ENCODE measurements at places on chromosomes 12 and 14.

DNA sequence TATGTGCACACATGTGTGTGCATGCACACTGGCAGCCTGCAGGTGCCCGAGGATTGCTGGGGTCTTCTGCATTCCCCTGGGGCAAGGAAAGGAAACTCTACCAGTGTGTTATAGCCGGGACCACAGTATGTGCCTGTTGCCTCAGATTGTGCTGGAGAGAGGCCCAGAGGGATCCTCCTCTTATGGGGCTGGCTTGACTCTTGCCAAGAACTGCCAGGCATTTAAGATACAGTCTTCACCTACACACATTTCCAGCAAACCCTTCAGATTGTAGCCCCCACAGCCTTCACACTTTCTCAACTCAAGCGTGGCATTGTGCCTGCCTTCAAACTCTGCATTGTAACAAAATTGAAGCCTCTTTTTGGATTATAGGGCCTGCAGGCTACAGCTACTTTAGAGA, 176.7 kb upstream of the DYRK2 start:
- ATAC-seq, result no peak

DNA sequence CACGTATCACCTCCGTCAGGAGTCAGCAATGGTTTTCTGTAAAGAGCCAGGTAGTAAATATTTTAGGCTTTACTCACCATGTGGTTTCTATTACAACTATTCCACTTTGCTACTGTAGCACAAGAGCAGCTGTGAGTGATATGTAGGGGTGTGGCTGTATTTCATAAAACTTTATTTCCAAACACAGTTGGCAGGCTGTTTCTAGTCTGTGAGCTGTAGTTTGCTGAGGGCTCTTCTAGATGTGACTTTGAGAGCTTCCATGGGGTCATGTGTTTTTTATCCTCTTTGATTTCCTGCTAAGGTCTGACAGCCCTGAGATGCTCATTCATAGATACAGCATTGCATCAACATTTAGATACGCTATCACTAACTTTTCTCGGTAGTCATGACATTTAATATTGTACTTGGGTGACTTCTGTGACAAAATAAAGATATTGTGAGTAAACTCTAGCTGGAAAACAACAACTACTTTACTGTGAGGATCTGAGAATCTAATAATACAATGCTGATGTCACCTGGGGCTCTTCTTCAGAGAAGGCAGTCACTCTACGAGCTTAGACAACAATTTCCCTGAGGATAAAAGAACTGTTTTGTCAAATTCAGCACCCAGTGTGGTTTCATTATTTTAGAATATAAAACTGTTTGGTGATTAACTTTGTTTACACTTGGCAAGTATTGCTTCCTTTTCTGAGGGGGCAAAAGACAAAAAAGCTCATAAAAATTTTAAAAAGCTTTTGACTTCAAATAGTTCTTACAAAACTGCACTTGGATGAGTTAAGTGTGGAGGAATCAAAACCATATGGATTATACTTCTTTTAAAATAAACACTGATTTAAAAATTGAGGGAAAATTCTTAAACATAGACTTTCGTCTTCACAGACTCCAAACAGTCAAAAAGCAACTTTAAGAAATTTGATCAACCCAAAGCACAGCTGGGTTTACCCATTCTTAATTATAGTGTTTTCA, 231.2 kb upstream of the DCN start:
- ATAC-seq, result no peak

DNA sequence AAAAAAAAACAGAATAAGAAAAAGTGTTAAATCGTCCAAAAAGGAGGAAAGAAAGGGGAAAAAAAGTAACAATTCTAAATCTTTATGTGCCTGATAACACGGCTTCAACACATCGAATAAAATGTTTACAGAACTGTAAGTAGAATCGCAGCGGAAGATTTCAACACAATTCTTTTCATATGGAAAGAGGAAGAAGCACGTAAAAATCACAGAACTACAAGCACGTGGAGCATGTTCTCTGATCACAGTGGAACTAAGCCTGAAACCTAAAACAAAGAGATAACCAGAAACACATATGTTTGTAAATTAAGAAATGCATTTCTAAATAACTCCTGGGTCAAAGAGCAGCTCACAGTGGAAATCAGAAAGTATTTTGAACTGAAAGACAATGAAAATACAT, 8.7 kb downstream of the CLEC7A start:
- ATAC-seq, result no peak

DNA sequence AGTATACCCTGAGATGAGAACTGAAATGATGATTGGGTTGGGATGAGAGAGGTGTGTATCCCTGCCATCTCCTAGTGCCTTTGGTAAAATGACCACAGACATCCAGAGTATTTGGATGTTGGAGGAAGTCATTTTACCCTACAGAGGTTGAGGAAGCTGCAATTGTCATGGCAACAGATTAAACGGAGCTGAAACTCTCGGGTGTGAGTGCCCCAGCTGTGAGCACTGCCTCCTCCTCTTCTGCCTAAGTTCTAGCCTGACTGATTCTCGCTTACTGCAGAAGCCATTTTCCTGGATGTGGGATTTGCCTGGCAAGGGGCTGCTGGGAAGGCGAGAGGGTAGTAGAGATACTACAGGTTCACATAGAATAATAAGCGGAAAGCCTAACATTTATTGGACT, 10.3 kb upstream of the PPP4R4 start:
- ATAC-seq, result no peak
